Smooth muscle cell of the pulmonary artery (primary cell): ENCODE measurements at places on chromosomes 3 and 15. TPM values are rescaled to one million over a fixed set of nuclear protein-coding genes. Genes with fewer than 3 reads are reported as not detected.

TRPM1 gene
- not detected in 2 replicates for total RNA-seq

NR1I2 gene
- total RNA-seq, result 0.20 and 0.23 TPM in 2 replicates

GP9 gene
- total RNA-seq, result not detected in 2 replicates

NEK10 gene
- 13.0 and 16.2 TPM in 2 replicates for total RNA-seq

KLHL40 gene
- total RNA-seq, result not detected in 2 replicates

CELSR3 gene
- total RNA-seq, result 0.91 and 2.9 TPM in 2 replicates

SCG3 gene
- total RNA-seq, result not detected in 2 replicates

HRH1 gene
- total RNA-seq, result 21.6 and 44.0 TPM in 2 replicates

B2M gene
- total RNA-seq, result 1,082 and 1,798 TPM in 2 replicates

LYZL4 gene
- not detected in 2 replicates for total RNA-seq

DOCK3 gene
- 0.26 and 0.30 TPM in 2 replicates for total RNA-seq

GRK7 gene
- total RNA-seq, result not detected in 2 replicates

UACA gene
- 133 and 231 TPM in 2 replicates for total RNA-seq

SENP2 gene
- total RNA-seq, result 28.2 and 36.8 TPM in 2 replicates

STRA6 gene
- total RNA-seq, result 0.59 and 2.6 TPM in 2 replicates

APOD gene
- 0.23 and 0.52 TPM in 2 replicates for total RNA-seq
